ENCODE measurements at places on chromosomes 11 and 22. TPM values are rescaled to one million over a fixed set of nuclear protein-coding genes. Genes with fewer than 3 reads are reported as not detected.

DNA sequence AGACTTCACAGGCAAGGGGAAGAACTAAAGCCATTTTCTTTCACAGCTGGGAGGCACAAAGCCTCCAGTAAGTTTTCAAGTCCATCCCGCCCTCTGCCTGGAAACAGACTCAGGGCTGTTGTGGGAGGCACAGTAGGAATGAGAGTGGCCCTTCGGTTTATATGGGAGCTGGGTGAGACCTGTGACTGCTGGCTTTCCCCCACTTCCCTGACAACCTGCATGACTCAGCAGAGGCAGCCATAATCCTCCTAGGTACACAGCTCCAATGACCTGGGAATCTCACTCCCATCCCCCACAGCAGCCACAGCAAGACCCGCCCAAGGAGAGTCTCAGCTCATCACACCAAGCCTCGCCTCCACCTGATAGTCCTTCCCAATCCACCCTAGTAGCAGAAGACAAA lies 12.1 kb upstream of the TMEM45B start:
- no peak for DNase-seq

BARX2 gene
- total RNA-seq: 0.23 TPM

CDC42EP2 gene
- 1.7 TPM for total RNA-seq

DNA sequence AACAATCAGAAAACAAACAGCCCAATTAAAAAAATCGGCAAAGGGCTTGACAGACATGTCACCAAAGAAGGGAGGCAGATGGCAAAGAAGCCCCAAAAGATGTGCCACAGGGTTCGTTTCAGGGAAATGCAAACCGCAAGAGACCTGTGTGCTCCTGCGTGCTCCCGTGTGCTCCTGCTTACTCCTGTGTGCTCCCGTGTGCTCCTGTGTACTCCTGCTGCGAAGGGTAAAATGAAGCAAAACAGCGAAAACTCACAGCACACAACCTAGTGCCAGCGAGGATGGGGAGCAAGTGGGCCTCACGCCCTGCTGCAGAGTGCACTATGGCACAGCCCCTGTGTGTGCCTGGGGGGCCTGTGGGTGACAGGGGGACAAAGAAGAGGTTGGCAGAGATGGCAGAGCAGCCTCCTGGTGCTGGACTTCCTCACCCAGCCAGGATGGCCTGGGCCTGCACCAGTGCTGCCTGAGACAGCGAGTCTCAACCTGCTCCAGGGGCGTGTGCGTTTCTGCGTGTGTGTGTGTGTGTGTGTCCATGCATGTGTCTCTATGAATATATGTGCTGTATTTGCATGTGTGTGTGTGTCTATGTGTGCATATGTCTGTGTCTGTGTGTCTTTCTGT lies 14.0 kb downstream of the ASCL2 start:
- DNase-seq: no peak

GRCh38 chr11:83819931-83820549 lies 533.9 kb upstream of the CCDC90B start:
- peak; percentile 49 for DNase-seq

All from OCI-LY7 (cell line).